Right cardiac atrium (tissue), 5 donors: ENCODE measurements at places on chromosomes 3 and 15. TPM values are rescaled to one million over a fixed set of nuclear protein-coding genes. Genes with fewer than 3 reads are reported as not detected.

GRCh38 chr3:194826594-194826993, 140.9 kb downstream of the FAM43A start:
- DNase-seq = no peak

DNA sequence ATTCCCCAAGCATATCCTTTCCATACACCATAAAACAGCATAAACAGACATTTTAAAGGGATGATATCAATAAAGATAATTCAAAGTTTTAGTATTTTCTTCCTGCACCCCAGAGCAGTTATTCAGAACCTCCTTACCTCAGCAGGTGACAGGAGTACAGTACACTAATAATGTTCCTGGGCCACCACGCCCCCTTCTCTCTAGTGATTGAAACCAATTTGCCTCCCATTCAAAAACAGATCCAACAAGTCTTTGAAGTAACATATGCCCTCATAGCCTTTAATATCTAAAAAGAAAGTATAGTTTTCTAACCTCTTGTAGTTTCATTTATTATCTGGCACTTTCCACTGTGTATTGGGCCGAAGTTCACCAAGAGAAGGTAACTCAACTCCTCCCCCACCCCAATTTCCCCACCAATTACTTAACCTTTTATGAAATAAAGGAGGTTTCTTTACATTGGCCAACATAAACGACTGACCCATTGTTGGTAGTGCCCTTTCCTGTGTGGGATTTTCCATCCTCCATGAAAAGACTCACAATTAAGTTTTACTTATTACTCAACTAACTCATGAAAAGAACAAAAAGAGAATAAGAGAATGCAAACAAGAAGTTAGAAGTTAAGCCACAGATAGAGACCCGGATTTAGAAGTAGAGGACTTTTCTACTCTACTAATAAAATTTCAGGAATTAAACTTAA, 5.0 kb upstream of the ATP8B4 start:
- DNase-seq = no peak

Gene TMEM40
- 3.6 TPM for total RNA-seq

- no peak for DNase-seq
Measured at GRCh38 chr15:43931790-43932435, 105.1 kb downstream of the WDR76 start.

- peak; percentile 63 for DNase-seq
Measured at GRCh38 chr3:152595975-152596821, 238.7 kb upstream of the P2RY1 start.

DNA sequence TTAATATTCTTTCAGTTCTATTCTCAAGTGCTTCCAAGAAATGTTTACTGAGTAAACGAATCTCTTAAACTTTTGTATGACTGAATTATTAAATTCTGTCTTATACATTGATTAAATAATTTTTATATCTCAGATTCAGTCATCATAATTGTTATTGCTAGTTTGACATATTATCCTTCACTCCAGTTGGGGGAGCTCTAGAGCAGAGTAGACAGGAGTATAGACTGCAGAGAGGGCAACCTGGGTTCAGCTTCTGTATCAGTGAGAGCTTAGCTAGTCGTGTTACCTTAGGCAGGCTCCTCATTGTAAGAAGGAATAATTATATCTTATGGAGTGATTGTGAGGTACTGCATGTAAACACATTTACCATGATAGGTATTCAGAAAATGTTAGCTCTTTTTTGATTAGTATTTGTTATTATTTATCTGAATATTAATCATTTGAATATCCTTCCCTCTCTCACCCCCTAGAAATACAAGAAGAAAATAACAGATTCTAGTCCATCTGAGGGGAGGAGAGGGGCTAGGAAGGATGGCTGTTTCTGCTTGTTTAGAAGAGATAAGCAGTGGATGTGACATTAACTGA, 31.0 kb upstream of the ZCWPW2 start:
- no peak for DNase-seq

DNA sequence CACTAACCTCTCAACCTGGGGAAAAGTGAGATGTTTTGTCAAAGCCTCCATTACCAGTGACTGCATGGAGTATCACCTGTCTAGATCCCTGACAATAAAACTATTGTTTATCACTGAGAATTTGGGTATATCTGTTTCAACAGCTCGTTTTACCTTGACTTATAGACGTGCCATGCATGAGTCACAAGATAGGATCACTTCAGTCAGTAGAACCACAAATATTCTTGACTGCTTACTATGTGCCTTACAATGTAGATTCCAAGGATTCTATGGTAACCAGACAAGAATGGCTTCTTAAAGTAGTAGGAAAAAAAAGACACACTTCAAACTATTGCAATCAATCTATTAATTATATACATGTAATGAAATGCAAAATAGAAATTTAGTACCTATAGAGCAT, 55.7 kb upstream of the GRM7 start:
- no peak for DNase-seq
